Urinary bladder (tissue), 4 donors: ENCODE measurements at places on chromosomes 4 and X. TPM values are rescaled to one million over a fixed set of nuclear protein-coding genes. Genes with fewer than 3 reads are reported as not detected.

DNA sequence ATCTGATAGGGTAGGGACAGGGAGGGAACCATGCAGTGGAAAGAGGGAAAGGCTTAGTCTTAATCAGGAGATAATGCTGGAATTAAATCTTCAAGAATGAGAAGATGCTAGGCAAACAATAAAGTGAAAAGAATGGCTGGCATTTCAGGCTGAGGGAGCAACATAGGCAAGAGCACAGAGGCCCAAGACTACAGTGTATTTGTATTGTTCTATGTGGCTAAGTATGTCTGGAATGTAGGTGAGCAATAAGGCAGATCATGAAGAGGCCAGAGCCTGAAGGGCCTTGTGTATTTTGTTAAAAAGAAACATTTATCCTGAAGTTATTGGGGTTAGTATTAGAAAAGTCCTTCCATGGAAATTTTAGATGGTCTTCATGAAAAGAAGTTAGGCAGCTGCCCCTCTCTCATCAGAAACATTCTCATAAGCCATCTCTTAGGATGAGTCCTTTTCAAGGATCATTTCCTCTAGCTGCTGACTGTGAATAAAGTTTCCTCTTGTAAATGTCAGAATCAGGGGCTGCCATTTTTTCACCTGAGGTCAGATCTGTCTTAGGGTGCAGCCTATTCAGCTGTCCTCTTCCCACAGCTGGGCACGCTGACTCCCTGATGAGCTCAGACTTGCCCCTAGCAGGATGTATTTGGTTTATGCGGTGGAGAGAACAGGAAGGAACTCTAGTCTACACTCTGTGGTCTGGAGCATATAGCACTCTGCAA is 46.3 kb downstream of the ATP10D start:
- no peak for DNase-seq

DNA sequence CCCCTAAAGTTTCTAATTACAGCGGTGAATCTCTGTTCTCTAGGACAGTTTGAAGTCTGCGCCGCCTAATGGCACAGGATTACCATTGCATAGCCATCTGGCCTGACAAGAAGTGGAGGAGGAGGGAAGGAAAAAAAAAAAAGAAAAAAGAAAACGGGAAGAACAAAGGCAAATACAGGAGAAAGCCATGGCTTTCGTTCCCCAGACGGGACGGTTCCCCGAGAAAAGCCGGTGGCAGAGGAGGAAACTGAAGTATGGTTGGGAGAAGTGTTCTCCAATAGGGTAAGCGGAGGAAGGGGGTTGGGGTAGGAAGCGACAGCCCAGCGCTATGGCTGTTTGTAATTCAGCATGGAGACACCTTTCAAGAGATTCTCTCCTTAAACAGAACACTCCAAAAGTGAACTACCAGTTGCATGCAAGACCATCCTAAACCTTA is 80.8 kb downstream of the HMGN5 start:
- no peak for DNase-seq

GRCh38 chr4:140930557-140930956 is 174.4 kb upstream of the TBC1D9 start:
- DNase-seq, result no peak

DNA sequence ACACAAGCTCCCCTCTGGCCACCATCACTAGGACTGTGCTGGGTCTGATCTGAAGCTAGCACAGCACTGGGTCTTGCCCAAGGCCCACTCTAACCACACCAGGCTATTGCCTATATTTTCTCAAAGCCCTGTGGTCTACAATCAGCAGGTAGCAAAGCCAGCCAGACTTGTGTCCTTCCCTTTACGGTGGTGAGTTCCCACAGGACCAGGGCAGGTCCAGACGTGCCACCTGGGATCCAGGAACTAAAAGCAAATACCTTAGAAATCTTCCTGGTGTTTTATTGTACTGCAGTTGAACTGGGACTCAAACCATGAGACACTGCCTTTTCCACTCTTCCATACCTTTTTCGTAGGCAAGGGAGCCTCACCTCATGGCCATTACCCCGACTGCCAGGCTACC is 9.0 kb upstream of the MAGEC2 start:
- no peak for DNase-seq

- DNase-seq, result no peak
These were observed 209.8 kb upstream of the NDST4 start for GRCh38 chr4:115323106-115323707.

DNA sequence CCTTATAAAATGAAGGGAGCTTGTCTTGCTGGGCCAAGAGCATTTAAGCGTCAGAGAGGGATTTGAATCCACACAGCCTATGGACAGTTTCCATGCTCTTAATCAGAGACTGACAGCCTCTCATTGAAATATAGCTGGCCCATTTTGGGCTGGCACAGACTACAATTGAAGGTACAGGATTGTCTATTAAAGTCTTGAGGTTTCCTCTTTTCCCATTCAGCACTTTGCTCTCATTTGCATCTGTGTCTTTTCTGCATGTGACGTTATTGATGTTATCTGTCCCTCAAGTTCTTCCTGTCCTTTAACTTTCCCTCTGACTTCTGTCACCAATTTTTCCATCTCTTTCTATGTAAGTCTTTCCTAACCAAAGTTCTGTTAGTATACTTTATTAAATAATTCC is 133.3 kb upstream of the SFRP2 start:
- no peak for DNase-seq

DNA sequence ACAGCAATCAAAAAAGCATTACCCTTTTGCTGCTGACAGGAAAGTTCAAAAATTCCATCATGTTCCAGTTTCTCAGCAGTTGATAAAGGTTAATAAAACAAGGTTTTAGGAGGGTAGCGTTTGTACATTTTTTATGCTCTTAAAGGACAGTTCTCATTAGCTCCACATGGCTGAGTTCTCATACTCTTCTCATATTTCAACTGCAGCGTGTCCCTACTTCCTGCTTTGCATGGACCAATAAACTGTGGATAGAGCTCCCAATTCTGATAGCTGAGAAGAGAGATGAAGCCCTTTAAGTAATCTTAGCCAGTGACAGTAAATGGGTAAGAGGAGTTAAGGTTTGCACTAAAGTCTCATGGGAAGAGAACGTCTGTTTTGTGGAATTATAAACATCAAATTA is 53.5 kb downstream of the SPANXA2 start:
- no peak for DNase-seq

DNA sequence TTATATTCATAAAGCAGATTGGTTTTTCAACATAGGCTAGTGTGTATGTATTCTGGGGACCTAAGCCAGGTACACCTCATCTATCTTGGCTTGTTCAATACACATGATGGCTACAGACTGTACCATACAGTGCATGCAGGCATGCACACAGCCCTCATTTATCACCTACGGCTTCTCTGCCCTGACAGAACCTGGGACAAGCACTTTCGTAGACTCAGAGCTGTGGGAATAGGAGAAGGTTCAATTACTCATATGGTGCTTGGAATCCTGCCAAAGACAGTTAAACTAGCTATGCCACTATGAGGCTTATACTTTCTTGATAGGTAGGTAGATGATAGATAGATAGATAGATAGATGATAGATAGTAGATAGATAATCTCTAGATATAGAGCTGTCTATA is 457.2 kb downstream of the GALNTL6 start:
- no peak for DNase-seq

- no peak for DNase-seq
These were observed 22.9 kb upstream of the COX7B2 start for GRCh38 chr4:46931981-46932380.

- DNase-seq, result no peak
These were observed 163.7 kb downstream of the SMIM20 start for GRCh38 chr4:26077756-26078155.

GRCh38 chr4:174156239-174156826 is 127.1 kb downstream of the FBXO8 start:
- no peak for DNase-seq

DNA sequence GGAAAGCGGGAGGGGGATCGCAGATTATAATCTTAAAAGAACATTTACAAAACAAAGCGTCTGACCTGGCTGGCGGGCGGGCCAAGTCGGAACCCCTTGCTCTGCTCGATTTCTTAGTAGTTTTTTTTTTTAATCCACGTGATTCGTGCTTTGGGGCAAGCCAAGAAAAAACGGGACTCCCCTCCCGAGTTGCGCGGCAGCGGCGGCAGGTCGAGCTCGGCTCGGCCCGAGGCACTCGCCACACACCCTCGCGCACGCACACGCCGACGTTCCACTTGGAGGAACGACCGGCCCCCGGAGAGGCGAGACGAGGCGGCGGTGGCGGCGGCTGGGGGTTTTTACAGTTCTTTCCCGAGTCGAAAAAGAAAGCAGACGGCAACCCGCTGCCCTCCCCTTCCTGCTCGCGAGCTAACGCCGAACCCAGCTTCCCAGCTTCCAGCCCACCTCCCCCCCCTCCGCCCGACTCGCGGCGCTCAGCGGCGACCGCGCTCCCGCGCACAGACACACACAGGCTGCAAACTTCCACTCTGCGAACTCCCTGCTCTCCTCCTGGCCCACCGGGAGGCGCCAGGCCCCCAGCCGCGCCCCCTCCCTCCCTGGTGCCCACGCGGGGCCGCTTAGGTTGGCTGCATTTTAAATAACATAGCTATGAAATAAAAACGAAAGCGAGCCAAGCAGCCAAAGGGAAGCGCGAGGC is 1.2 kb downstream of the BCOR start:
- no peak for DNase-seq

DNA sequence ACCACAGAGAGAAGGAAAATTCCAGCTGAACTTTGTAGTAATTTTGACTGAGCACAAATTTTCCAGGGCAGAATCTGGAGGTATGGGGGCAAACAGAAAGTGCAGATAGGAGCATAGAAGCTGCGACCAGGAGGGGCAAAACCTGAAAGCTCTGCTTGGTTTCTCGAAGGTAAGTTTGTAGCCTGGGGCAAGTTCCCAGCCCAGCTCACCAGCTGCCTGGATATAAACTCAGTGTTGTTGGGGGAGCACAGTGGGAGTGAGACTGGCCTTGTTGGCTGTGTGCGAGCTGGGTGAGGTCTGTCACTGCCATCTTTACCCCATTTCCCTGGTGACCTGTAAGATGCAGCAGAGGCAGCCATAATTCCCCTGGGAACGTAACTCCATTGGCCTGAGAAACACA is 213.5 kb upstream of the POF1B start:
- DNase-seq, result no peak

GRCh38 chrX:54043056-54043455 is 1.2 kb downstream of the PHF8 start:
- DNase-seq, result no peak

GRCh38 chr4:53119680-53120079 is 246.2 kb downstream of the SCFD2 start:
- no peak for DNase-seq

MAGEA6 gene
- not detected for total RNA-seq

ESX1 gene
- total RNA-seq, result not detected

GPC3 gene
- 192 TPM for total RNA-seq

EGFL6 gene
- total RNA-seq, result 28.9 TPM

ARHGAP6 gene
- 20.7 TPM for total RNA-seq

FAM9C gene
- 0.05 TPM for total RNA-seq
